GM10248 (cell line): ENCODE measurements at places on chromosomes 6 and 20.

GRCh38 chr6:43768506-43768860 lies 1.5 kb upstream of the VEGFA start:
- no peak for DNase-seq

DNA sequence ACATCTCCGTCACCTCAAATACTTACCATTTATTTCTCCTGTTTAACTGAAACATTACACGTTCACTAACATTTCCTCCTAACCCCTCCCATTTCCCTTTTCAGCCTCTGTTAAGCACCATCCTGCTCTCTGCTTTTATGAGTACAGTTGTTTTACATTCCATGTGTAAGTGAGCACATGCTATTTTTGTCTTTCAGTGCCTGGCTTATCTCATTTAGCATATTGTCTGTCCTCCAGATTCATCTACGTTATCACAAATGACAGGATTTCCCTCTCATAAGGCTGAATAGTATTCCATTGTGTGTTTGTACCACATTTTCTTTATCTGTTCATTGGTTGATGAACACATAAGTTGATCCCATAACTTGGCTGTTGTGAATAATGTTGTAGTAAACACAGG lies 22.7 kb downstream of the TAF11 start:
- no peak for DNase-seq

DNA sequence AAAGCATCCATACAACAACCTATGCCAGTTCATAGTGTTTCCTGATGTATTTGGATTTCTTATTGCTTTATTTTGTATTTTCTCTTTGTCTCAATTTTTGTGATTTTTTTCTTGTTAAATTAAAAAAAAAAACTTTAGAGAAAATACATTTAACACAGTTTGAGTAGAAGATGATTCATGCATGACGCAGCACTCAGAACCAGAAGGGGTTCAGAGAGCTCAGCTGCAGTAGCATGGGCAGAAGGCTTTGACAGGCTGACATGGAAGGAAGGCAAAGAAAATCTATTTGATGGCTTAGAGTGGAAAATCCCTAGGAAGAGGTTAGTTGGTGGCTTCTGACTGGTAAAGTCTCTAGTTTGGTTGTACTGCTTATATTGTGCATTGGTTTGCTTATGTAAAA lies 207.2 kb upstream of the STXBP5 start:
- DNase-seq, result no peak

DNA sequence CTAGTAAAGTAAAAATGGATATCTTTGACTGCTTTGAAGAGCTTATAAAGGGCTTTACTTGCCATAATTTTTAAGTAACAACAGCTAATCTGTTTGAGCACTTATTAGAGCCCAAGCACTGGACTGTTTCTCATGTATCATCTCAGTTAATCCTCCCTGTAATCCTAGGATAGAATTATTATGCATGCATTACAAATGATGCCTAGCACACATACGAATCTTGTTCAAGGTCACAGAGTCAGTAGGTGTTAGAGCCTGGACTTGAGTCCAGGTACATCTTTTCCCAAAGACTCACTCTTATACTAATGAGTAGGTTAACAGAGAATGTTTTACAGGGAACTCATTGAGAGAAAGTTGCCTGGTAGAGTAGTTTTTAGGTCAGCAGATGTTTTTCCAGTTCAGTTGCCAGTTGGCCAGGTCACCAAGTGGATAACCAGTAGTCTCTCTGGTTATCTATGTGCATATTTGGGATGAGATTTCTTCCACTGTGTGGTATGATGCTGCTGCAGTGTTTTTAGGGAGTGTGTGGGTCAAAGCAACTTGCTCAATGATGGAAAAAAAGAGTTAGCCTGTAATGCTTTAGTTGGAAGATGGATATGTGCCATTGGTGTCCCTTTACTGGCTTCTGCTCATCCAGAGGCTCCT lies 32.3 kb upstream of the LAMA4 start:
- no peak for DNase-seq

GRCh38 chr20:21564127-21564773 lies 50.4 kb upstream of the NKX2-2 start:
- DNase-seq, result no peak
